Lung (tissue), 17 donors: ENCODE measurements at places on chromosomes 12 and 14. TPM values are rescaled to one million over a fixed set of nuclear protein-coding genes. Genes with fewer than 3 reads are reported as not detected.

The AKAP5 gene
- 1.8 TPM for total RNA-seq

GRCh38 chr14:55556929-55557623 lies 22.9 kb upstream of the KTN1 start:
- H3K4me3 ChIP-seq, result no peak overlapping the region
- DNase-seq, result peak; percentile 82
- no peaks in the 10 kb centered on the region for H3K4me1 ChIP-seq
- H3K27ac ChIP-seq, result no peak overlapping the region
- no peaks in the 10 kb centered on the region for H3K36me3 ChIP-seq
- H3K27me3 ChIP-seq, result no peaks in the 10 kb centered on the region

DNA sequence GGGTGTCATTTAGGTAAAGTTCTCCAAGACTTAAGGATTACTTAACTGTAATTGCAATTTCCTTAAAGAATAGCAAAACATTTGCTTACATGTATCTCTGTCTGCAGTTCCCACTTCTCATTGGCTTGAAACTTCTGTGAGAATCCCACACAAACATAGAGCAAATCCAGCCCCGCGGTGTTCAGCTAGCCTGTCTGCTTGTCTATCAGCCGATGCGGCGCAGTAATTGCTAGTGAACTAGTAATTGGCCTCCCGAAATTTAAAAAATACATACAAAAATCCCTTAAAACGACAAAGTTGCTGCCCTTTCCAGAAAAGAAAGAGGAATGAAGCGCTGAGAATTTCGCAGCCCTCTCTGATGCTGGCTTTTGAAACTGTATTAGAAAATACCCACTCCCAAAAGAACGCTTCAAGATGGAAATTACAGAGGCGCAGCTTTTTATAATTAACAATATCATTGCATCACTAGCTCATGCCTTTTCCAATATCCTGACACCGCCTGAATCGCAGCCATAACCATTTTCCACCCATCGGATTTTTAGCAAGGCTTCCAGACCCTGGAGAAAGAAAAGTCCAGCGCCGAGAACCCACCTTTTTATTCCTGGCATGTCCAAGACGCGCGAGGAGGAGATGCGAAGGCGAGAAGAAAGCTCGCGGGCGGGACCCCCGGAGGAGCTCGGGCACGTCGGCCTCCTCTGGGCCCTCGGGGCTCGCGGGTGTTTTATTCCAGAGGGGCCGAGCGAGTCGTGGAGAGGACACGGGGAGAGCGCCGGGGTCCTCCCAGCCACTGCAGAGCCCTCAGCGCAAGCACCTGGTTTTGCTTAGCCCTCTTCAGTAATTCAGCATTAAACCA lies 646 bp downstream of the FBLN5 start:
- peak overlapping the region; percentile 21 for H3K4me3 ChIP-seq
- peak; percentile 69 for DNase-seq
- H3K27me3 ChIP-seq, result no peaks in the 10 kb centered on the region
- H3K27ac ChIP-seq, result peak overlapping the region; percentile 59
- H3K4me1 ChIP-seq, result peaks cover 5% of the 10 kb centered on the region

The DIO2 gene
- total RNA-seq, result 0.46 TPM

The SLC2A14 gene
- not detected for total RNA-seq

- peak; percentile 21 for DNase-seq
- no peaks in the 10 kb centered on the region for H3K36me3 ChIP-seq
- H3K4me3 ChIP-seq, result no peak overlapping the region
- H3K27me3 ChIP-seq, result no peaks in the 10 kb centered on the region
- no peak overlapping the region for H3K27ac ChIP-seq
Observed at GRCh38 chr12:116370886-116371580, 93.5 kb upstream of the MED13L start.

GRCh38 chr12:116045150-116045549 lies 232.3 kb downstream of the MED13L start:
- no peak overlapping the region for H3K4me3 ChIP-seq
- no peak for DNase-seq
- no peaks in the 10 kb centered on the region for H3K36me3 ChIP-seq
- H3K27ac ChIP-seq, result no peak overlapping the region

GRCh38 chr12:120842595-120842994 lies 61.6 kb downstream of the SPPL3 start:
- no peak overlapping the region for H3K27ac ChIP-seq
- peaks cover 13% of the 10 kb centered on the region for H3K4me1 ChIP-seq
- no peaks in the 10 kb centered on the region for H3K27me3 ChIP-seq
- H3K36me3 ChIP-seq, result peaks cover 4% of the 10 kb centered on the region
- no peak for DNase-seq

GRCh38 chr14:20387576-20387975 lies 25.7 kb downstream of the TEP1 start:
- H3K27ac ChIP-seq, result no peak overlapping the region
- H3K4me3 ChIP-seq, result no peak overlapping the region
- DNase-seq, result no peak
- peaks cover 34% of the 10 kb centered on the region for H3K36me3 ChIP-seq

The PPP1R1A gene
- 0.98 TPM for total RNA-seq

DNA sequence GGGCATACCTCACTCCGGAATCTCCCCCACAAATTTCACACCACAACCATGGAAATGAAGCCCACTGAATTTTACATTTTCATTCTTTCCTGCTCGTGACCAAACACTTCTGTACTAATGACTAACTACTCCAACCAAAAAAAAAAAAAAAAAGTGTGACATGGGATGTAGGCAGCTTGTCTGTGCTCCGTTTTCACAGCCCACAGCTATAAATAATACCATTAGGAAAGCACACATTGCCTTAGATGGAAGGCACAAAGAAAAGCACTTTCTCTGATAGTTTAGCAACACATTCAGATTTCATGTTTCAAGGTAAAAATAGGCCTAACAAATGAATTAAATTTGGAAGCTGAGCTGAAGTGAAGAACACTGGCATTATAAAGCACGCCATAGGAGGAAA lies 42.5 kb downstream of the DUSP6 start:
- no peak overlapping the region for H3K27ac ChIP-seq
- H3K36me3 ChIP-seq, result no peaks in the 10 kb centered on the region
- DNase-seq, result no peak
- H3K4me1 ChIP-seq, result no peaks in the 10 kb centered on the region
- no peaks in the 10 kb centered on the region for H3K27me3 ChIP-seq

The CCDC175 gene
- 0.34 TPM for total RNA-seq

- no peak for DNase-seq
- no peak overlapping the region for H3K4me3 ChIP-seq
- no peak overlapping the region for H3K27ac ChIP-seq
- no peaks in the 10 kb centered on the region for H3K4me1 ChIP-seq
- no peaks in the 10 kb centered on the region for H3K36me3 ChIP-seq
Observed at GRCh38 chr12:52913431-52913821, 8.6 kb upstream of the KRT8 start.

The PLEKHH1 gene
- 2.9 TPM for total RNA-seq

The OS9 gene
- total RNA-seq, result 324 TPM

- no peak overlapping the region for H3K4me3 ChIP-seq
- DNase-seq, result no peak
- H3K4me1 ChIP-seq, result no peaks in the 10 kb centered on the region
- no peak overlapping the region for H3K27ac ChIP-seq
- no peaks in the 10 kb centered on the region for H3K36me3 ChIP-seq
- no peaks in the 10 kb centered on the region for H3K27me3 ChIP-seq
Observed at GRCh38 chr12:65988596-65988995, 142.0 kb downstream of the LLPH start.

GRCh38 chr12:24864796-24865125 lies 84.1 kb downstream of the BCAT1 start:
- no peak overlapping the region for H3K4me3 ChIP-seq
- H3K36me3 ChIP-seq, result no peaks in the 10 kb centered on the region
- H3K27me3 ChIP-seq, result no peaks in the 10 kb centered on the region

The GPR65 gene
- total RNA-seq, result 4.3 TPM

- H3K27me3 ChIP-seq, result no peaks in the 10 kb centered on the region
- no peak overlapping the region for H3K4me3 ChIP-seq
- H3K27ac ChIP-seq, result peak overlapping the region; percentile 98
- peaks cover under 1% of the 10 kb centered on the region for H3K4me1 ChIP-seq
Observed at GRCh38 chr12:111600205-111600642, 1.1 kb upstream of the ATXN2 start.
